ENCODE measurements at places on chromosomes 11 and 22.
A peak's percentile ranks its signal among the peaks of the same experiment; 100 is the strongest.

DNA sequence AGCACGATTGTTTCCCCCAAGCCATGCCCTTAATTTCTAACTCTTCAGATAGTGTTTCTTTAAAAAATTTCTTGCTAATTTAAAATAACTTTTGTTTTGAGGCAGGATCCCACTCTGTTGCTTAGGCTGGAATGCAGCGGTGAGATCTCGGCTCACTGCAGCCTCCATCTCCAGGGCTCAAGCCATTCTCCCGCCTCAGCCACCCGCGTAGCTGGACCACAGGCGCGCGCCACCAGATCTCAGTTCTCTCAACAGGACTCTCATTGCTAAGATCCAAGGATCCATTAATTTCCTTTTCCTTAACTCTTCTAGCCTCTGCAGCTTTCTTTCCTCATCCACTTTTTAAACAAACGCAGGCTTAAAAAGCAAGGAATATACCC lies 327 bp upstream of the MED17 start:
- no peak for DNase-seq

DNA sequence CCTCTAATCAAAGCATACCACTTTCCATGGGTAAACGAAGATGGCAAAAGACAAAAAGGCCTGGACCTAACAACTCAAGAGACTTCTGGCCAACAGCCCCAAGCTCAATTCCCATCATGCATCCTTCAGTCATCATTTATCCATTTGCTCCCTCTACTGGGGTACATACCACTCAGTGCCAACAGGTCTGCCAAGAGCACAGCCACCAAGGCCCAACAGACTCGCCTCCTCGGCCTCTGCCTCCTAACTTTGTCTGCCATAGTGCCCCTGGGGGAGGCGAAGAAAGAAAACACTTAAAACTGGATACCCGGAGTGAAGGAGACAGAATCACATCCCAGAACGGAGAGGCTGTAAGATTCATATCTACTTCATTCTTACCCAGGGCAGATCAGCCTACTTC lies 1.1 kb downstream of the HYOU1 start:
- no peak for DNase-seq

- DNase-seq = no peak
These were observed 65.4 kb downstream of the LINC01488 start for GRCh38 chr11:69546735-69547370.

DNA sequence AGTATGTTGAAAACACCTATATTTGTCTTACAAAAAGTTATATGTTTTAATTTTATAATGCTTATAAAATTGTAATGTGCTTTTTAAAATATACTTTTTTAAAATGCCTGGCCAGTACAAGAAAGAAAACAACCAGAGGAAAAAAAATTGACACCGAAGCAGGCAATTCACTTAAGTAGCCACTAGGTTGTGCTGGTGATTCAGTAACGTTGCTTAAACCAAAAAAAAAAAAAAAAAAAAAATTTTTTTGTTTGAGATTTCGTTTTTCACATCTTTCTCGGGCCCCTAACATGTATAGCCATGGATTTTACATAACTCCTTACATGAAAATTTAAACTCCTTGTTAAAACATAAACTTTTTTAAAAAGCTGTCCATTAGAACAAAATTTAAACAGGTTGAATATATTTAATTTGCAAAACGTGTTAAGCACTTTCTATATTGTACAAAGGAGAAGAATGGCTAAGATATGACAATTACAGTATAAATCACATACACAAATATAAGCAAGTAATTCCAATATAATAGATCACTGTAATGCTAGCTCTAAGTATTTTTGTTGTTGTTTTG lies 9.2 kb downstream of the OR8B4 start:
- DNase-seq = peak; percentile 53

DNA sequence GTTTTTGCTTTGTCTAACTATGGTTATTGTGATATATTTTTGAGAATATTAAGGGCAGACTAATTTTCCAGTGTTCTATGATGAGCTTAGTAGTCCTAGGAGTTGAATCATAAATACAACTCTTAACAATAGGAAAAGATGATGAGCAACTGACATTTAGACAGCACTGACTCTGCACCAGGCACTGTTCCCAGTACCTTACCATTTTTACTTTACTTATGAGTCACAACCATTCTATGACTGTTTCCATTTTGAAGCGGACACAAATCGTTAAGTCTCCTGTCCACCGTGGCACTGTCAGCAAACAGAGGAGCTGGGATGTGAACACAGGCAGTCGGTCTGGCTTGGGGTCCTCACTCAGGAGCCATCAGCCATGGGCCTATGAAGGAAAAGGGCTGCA lies 3.4 kb upstream of the SCGB2A2 start:
- DNase-seq = no peak
